Activated naive CD8-positive, alpha-beta T cell treated with anti-CD3 and anti-CD28 coated beads, Interleukin-2, amount 50 U/mL, for 24 hours (primary cell): ENCODE measurements at places on chromosomes 2 and 18.

DNA sequence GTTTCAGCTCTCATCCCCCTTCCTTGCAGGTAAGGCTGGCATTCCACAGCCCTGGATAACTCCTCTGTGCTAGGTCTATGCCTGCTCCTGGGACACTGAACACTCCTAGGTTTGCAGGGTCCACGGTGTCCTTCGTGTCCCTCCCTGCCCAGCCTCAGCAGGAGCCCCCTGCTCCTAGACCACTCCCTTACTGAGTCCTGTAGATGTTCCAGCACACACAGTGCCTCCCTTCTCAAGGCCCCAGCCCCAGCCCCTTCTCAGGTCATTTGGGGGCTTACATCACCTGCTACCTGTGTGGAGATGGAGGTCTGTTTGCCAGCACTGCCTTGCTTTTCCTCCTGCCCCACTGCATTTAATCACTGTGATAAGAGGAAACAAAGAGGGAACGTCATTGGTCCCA is 146.4 kb upstream of the TNP1 start:
- H3K4me1 ChIP-seq: no peaks in the 10 kb centered on the region
- H3K27ac ChIP-seq: no peak overlapping the region
- H3K27me3 ChIP-seq: peaks cover 7% of the 10 kb centered on the region

GRCh38 chr2:193841384-193842150 is 1646.8 kb upstream of the TMEFF2 start:
- no peaks in the 10 kb centered on the region for H3K36me3 ChIP-seq
- H3K27ac ChIP-seq: no peak overlapping the region
- no peak overlapping the region for H3K4me3 ChIP-seq

- DNase-seq: no peak
- H3K4me1 ChIP-seq: peaks cover 86% of the 10 kb centered on the region
- peaks cover 3% of the 10 kb centered on the region for H3K36me3 ChIP-seq
Observed at GRCh38 chr2:54565551-54565950, 109.4 kb downstream of the SPTBN1 start.

DNA sequence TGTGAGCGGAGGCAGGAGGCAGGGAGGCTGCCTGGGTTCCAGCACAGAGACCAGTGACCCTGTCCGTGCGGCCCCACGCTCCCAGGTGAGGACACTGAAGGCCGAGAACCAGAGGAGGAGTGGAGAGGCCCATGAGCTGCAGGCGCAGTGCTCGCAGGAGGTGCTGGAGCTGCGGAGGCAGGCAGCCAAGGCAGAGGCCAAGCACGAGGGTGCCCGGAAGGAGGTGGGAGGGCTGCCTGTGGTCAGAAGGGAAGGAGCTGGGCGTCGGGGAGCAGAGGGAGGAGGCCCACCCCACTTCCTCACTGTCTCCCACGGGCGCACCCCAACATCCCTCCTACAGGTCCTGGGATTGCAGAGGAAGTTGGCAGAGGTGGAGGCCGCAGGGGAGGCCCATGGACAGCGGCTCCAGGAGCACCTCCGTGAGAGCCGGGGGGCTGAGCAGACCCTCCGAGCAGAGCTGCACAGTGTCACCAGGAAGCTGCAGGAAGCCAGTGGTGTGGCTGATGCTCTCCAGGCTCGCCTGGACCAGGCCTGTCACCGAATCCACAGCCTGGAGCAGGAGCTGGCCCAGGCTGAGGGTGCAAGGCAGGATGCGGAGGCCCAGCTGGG is 33.0 kb upstream of the SNED1 start:
- no peak overlapping the region for H3K4me3 ChIP-seq
- no peaks in the 10 kb centered on the region for H3K27me3 ChIP-seq
- no peaks in the 10 kb centered on the region for H3K36me3 ChIP-seq
- H3K27ac ChIP-seq: no peak overlapping the region
- DNase-seq: no peak

GRCh38 chr2:215803150-215803549 is 210.2 kb downstream of the MREG start:
- no peaks in the 10 kb centered on the region for H3K27me3 ChIP-seq
- no peak overlapping the region for H3K4me3 ChIP-seq
- H3K27ac ChIP-seq: no peak overlapping the region
- no peak for DNase-seq
- no peaks in the 10 kb centered on the region for H3K4me1 ChIP-seq

DNA sequence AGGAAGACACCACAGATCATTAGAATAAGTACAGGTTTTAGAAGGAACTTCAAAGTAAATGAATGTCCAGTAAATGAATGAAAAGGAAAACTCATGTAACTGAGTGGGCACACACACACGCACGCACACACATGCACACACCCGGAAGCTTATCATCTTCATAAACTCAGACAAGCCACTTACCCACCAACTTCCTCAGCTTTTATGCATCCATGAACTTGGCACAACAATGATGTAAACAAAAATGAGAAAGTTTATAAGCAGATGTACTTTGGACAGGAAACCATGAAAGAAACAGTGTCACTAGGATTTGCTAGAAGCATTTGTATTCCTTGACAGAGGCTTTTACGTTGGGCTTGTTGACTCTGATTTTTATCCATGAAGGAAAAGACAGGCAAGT is 23.2 kb downstream of the RNF152 start:
- no peak overlapping the region for H3K27ac ChIP-seq
- no peaks in the 10 kb centered on the region for H3K36me3 ChIP-seq
- H3K4me3 ChIP-seq: no peak overlapping the region
- no peaks in the 10 kb centered on the region for H3K27me3 ChIP-seq

DNA sequence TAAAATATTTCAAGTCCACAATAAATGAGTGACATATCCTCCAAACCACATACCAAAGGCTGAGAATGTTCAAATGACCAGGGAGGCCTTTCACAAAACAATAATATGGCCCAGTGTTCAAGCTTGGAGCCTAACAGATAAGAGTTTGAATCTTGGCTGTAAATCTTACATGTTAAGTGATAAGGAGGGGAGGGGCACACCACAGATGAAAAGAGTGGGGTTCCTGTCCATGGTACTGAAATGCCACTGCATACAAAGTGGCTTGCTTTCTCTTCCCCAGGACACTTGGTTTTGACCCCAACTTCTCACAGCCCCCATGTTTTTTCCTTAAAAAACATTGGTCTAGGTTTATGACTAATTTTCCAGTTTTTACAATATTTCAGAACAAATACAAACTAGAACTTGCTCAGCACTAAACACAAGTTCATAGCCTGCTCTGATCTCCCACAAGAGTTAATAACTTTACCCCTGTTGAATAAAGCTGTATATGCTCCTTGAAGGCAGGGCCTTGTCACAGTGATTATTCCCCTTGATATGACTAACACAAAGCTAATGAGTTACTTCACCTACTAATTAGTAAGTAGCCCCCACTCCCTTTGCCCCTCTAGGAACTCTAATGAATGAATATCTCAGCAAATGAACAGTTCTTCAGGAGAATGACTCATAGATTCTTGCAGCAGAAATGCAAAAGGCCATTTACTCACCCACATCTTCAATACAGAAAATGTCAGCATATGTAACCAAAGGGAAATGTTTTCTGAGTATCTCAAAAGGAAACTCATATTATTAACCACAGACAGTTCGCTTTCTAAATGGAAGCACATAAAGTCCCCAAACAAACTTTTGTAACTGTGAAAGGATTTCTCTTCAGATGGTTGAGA is 142.2 kb downstream of the SATB2 start:
- H3K4me1 ChIP-seq: no peaks in the 10 kb centered on the region
- DNase-seq: no peak
- H3K27ac ChIP-seq: no peak overlapping the region
- peaks cover 3% of the 10 kb centered on the region for H3K27me3 ChIP-seq
- H3K36me3 ChIP-seq: no peaks in the 10 kb centered on the region

GRCh38 chr18:65547046-65547445 is 203.8 kb upstream of the CDH7 start:
- no peaks in the 10 kb centered on the region for H3K27me3 ChIP-seq
- H3K4me3 ChIP-seq: no peak overlapping the region
- DNase-seq: no peak
- H3K27ac ChIP-seq: no peak overlapping the region

- H3K36me3 ChIP-seq: no peaks in the 10 kb centered on the region
- DNase-seq: no peak
- peaks cover 9% of the 10 kb centered on the region for H3K27me3 ChIP-seq
- H3K4me1 ChIP-seq: no peaks in the 10 kb centered on the region
- H3K27ac ChIP-seq: no peak overlapping the region
Observed at GRCh38 chr2:45305599-45305998, 296.3 kb upstream of the SIX2 start.

DNA sequence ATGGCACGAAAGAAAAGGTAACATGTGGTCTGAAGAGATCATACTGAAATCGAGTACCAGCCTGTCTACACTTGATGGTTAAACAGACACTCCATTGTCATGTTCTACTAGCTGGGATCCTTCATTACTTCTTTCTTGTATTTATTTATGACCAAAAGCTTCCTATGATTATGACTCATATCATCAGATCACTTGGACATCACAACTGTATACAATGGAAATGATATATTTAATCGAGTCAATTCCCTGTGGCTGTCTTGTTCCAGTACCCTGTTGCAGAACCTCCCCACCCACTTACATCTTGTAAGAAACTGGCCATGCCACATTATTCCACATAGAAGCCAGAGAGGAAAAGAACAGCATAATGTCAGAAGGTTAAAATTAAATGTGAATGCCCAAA is 358.9 kb downstream of the ZEB2 start:
- DNase-seq: no peak
- no peaks in the 10 kb centered on the region for H3K27me3 ChIP-seq
- H3K4me3 ChIP-seq: no peak overlapping the region
- H3K4me1 ChIP-seq: peaks cover 13% of the 10 kb centered on the region
- no peak overlapping the region for H3K27ac ChIP-seq
- H3K36me3 ChIP-seq: peaks cover 3% of the 10 kb centered on the region

GRCh38 chr2:27720004-27720551 is 51.4 kb upstream of the MRPL33 start:
- peak overlapping the region; percentile 6 for H3K27ac ChIP-seq
- peaks cover 14% of the 10 kb centered on the region for H3K27me3 ChIP-seq
- peaks cover 37% of the 10 kb centered on the region for H3K4me1 ChIP-seq
- no peak overlapping the region for H3K4me3 ChIP-seq

GRCh38 chr2:64466478-64467085 is 12.6 kb downstream of the LGALSL start:
- H3K4me1 ChIP-seq: no peaks in the 10 kb centered on the region
- no peaks in the 10 kb centered on the region for H3K36me3 ChIP-seq
- no peak overlapping the region for H3K4me3 ChIP-seq

- no peaks in the 10 kb centered on the region for H3K27me3 ChIP-seq
- no peaks in the 10 kb centered on the region for H3K36me3 ChIP-seq
- H3K4me3 ChIP-seq: no peak overlapping the region
- H3K27ac ChIP-seq: no peak overlapping the region
- H3K4me1 ChIP-seq: peaks cover 2% of the 10 kb centered on the region
- DNase-seq: no peak
Observed at GRCh38 chr2:26742048-26742770, 21.9 kb upstream of the SLC35F6 start.

GRCh38 chr18:45518311-45519155 is 96.7 kb upstream of the SLC14A2 start:
- H3K27me3 ChIP-seq: peaks cover under 1% of the 10 kb centered on the region
- DNase-seq: no peak

DNA sequence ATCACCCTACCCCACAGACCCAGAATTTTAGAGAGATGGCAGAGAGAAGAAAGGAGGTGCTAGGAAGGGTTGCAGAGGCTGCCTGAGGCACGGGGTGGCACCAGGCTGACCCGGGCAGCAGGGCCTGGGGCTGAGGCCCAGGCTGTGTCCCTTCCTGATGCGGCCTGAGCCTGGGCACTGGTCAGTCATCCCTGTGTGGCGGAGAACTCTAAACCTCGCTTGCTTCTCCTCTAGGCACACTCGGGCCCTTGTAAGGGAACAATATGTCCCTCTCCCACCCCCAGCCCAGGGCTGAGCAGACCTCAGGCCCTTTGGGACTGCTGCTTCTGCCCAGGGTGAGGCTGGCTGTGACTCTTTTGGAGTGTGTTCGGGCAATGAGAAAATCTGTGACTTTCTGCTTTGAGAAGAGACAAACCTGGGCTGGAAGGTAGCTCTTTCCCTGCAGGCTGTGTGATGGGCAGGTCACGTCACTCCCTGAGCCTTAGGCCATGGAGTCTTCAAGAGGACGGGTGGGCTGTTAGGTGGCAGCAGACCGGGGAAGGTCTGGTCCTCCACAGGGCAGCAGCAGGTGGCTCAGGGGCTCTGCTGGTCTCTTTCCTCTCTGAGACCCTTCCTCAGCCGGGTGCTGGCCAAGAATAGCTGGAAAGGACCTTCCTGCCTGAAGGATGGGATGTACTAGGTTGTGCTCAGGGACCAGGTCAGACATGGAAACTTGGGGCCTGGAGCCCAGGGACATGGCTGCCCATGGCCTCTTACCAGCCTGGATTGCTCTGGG is 96.8 kb downstream of the GLI2 start:
- no peaks in the 10 kb centered on the region for H3K36me3 ChIP-seq
- no peaks in the 10 kb centered on the region for H3K27me3 ChIP-seq
- no peak overlapping the region for H3K4me3 ChIP-seq
- H3K27ac ChIP-seq: no peak overlapping the region

GRCh38 chr2:69095305-69095704 is 82.3 kb downstream of the ANTXR1 start:
- no peak overlapping the region for H3K4me3 ChIP-seq
- DNase-seq: no peak
- H3K27me3 ChIP-seq: peaks cover 6% of the 10 kb centered on the region
- no peaks in the 10 kb centered on the region for H3K4me1 ChIP-seq
- H3K36me3 ChIP-seq: no peaks in the 10 kb centered on the region

GRCh38 chr2:216651351-216651881 is 18.2 kb downstream of the IGFBP2 start:
- H3K27me3 ChIP-seq: peaks cover 3% of the 10 kb centered on the region
- H3K4me1 ChIP-seq: peaks cover 4% of the 10 kb centered on the region
- H3K27ac ChIP-seq: peak overlapping the region; percentile 49
- no peaks in the 10 kb centered on the region for H3K36me3 ChIP-seq
- H3K4me3 ChIP-seq: no peak overlapping the region

GRCh38 chr2:121211689-121212151 is 73.3 kb downstream of the TFCP2L1 start:
- no peak for DNase-seq
- no peaks in the 10 kb centered on the region for H3K4me1 ChIP-seq
- H3K4me3 ChIP-seq: no peak overlapping the region
- no peaks in the 10 kb centered on the region for H3K27me3 ChIP-seq

GRCh38 chr2:19500126-19500525 is 141.7 kb upstream of the OSR1 start:
- H3K4me1 ChIP-seq: no peaks in the 10 kb centered on the region
- H3K36me3 ChIP-seq: no peaks in the 10 kb centered on the region
- no peak overlapping the region for H3K4me3 ChIP-seq
- no peak for DNase-seq
- H3K27ac ChIP-seq: no peak overlapping the region
- H3K27me3 ChIP-seq: peaks cover 17% of the 10 kb centered on the region

DNA sequence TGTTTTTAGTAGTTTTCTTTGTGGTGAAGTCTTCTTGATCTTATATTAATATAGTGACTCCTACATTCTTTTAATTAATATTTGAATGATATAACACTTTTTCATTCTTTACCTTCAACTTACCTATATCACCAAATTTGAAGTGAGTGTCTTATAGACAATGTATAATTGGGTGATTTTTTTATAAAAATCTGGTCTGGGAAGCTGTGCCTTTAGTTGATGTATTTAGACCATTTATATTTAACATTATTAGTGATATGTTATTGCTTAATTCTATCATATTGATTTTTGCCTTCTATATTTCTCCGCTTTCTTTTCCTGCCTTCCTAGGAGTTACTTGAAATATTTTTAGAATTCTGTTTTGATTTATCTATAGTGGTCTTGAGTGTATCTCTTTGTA is 16.4 kb downstream of the TMEM182 start:
- no peaks in the 10 kb centered on the region for H3K27me3 ChIP-seq
- H3K4me3 ChIP-seq: no peak overlapping the region
- H3K4me1 ChIP-seq: peaks cover 5% of the 10 kb centered on the region
- H3K27ac ChIP-seq: no peak overlapping the region
